ENCODE measurements at places on chromosomes 12 and 14.
A peak's percentile ranks its signal among the peaks of the same experiment; 100 is the strongest.

GRCh38 chr12:69984241-69984640 is 159.2 kb downstream of the MYRFL start:
- no peak for DNase-seq

DNA sequence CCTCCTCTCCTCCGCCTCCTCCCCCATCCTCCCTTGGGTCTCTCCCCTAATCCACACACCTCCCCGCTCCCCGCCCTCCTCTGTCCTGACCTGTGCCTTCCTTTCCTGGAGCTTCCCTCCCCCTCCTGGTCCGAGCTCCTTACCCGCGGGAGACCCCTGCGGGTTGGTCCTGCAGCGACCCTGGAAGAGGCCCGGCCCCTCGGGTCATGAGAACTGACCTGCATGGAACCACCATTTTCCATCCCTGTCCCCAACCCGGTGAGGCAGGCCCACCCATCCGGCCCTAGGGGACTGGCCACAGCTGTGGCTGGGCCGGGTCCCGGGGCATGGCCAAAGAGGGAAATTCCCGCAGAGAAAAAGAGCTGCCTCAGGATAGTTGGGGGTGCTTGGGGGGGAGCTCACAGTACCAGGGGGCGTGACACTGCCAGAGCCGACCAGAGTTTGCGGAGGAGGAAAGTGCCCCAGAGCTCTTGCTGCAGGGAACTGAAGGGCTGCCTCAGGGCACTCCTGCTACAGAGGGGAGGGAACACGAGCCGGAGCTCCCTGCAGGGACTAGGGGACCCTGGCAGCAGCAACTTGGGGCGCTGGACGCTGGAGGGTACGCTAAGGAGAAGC is 613 bp downstream of the ARHGEF40 start:
- DNase-seq = peak; percentile 23

DNA sequence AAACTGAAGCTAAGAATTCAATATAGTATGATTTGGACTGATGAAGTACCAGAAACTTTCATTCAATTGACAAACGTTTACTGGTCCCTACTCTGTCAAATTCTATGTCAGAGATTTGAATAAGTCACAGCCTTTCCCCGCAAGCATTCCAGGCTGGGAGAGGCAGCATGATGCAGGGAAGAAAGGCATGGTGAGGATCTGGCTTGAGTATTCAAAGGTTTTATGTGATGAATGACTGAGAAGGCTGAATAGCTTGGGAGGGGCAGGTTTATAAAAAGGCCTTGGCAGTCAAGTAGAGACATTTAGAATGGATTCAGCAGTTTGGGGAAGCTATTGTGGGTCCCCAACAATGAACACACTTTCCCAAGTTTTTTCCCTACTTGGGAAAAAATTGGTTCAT is 431.8 kb downstream of the DPF3 start:
- DNase-seq = no peak

- DNase-seq = no peak
Measured at GRCh38 chr14:36087411-36087810, 89.1 kb downstream of the PTCSC3 start.

DNA sequence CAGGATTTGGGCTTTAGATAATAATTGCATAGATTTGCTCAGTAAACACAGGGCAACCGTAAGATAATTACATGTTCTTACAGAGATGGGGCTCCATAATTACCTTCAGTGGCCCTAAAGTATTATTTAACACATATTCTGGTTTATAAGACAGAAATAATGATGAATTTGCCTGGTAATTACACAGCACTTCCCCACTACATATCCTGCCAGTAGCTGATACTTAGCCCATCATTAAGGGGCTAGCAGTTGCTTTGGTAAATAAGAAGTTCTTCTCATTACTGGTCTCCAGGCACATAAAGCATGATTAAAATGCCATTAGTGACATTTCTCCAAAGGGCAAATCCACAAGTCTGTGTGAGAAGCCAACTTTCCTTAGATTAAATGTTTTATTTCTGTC is 158.7 kb downstream of the NUAK1 start:
- DNase-seq = no peak

GRCh38 chr12:121232163-121232562 is 22.2 kb downstream of the P2RX4 start:
- no peak for DNase-seq

DNA sequence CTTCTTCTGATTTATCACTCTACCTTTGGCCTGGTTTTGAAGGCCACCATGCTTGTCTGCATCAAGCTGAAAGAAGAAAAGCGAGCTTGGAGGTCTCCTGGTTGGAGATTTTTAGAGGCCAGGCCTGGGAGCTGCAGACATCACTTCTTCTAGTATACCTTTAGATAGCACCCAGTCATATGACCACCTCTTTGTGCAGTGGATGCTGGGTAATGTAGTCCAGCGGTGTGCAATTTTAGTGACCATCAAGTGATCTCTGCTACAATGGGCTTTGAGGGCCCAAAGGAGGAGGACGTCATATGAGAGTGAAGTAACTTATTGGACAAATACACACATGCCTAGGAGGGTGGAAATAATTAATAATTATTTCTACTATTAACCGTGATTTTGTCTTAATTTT is 15.2 kb upstream of the WNT5B start:
- DNase-seq = no peak

- peak; percentile 15 for DNase-seq
Measured at GRCh38 chr14:65791191-65791981, 378.9 kb downstream of the FUT8 start.

GRCh38 chr12:88241862-88242570 is 99.9 kb downstream of the TMTC3 start:
- peak; percentile 65 for DNase-seq

DNA sequence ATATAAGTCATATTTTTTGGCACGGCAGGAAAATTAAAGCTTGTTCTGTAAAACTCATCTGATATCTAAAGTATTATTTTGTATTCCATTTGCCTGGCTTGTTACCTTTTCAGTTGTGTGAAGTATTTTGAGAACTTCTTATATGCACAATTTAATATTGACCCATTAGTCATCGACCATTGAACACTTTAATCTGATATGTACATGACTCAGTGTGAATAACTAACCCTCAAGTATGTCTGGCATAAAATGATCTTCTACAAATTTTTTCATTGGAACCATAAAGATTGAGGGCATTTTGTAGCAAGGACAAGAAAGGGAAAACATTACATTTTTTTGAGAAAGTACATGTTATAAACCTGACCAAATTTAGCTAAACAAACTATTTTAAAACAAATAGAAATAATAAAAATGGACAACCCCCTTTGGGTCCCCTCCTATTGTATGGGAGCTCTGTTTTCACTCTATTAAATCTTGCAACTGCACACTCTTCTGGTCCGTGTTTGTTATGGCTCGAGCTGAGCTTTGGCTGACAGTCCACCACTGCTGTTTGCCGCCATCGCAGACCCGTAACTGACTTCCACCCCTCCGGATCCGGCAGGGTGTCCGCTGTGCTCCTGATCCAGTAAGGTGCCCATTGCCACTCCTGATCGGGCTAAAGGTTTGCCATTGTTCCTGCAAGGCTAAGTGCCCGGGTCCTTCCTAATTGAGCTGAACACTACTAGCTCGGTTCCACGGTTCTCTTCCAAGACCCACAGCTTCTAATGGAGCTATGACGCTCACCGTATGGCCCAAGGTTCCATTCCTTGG is 118.8 kb downstream of the SLC6A15 start:
- DNase-seq = no peak

DNA sequence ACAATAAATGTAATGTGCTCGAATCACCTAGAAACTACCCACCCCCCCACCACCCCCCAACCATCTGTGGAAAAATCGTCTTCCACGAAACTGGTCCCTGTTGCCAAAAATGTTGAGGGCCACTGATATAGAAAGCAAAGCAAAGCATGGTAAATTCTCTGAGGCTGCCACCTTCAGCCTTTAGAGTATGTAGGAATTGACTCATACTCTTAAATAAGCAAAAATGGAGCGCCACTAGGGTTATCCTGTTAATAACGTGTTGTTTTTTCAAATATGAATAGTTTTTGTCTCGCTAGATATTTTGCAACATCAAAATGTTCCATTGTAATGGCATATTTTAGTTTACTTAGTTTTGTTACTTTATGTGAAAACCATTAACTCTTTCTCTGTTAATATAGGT is 18.2 kb downstream of the DYNC1H1 start:
- DNase-seq = no peak

DNA sequence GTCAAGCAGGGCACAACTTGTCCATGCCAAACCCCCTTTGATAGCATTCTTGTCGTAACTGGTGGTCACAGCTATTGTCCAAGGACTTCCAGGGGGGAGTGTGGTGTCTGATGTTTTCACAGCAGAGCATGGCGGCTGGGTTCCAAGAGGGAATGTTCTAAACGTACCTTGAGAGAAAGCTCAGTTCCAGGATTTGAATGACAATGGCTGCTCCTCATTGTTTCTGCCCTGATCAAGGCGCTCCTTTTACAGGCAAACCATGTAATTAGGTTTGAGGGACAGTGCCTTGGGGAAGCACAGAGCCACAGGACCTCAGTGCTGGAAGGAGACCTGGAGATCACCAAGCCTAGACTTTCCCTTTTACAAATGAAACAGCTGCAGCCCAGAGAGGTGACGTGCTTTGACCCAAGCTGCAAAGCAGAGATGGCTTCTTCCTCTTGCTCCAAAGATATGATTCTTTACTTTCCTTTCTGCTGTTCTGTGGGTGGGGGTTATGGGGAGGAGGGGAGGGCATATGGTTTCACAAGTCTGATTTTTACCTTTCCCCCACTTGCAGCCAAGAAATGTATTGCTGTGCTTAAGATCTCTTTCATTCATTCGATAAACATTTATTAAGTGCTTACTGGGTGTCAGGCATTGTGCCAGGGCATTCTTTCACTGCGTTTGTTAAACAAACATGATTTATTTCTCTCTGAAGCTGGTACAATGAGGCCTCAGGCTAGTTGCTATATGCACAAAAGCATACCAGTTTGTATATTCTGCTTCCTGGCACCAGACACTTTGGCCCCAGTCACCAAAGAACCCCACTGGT is 172.8 kb downstream of the KTN1 start:
- no peak for DNase-seq

DNA sequence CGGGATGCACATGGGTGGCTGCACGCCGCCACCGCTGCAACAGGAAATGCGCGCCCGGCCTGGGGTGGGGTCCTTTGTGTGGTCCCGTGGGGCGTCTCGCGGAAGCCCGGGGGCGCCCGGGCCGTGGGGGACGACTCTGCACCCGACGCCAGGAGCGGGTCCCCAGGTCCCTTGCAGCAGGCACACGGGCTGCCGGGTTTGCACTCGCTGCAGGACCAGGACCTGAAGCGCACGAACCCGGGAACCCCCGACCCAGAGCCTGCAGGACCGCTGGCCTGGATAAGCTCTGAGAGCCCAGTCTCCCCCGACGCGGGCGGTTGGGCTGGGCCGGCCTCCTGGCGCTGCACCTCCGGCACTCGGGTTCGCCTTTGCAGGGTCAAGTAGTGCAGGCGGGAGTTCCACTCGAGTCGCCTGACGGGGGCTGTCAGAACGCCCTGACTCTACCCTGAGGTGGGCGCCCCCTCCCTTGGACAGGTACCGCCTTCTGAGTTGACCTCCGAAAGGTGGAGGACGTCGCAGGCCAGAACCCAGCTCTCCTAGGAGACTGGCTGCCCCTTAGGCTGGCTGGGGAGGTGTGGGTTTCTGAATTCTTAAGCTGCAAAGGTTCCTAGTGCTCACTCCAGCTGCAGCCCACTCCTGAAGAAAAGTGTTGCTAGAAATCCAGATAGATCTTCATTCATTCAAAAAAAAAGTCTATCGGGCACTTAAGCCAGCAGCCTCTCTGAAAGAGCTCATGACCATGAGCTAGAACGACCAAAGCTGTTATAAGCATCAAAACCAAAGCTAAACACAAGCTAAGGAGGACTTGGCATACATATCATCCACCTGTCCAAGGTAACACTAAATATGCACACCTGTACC is 68.0 kb downstream of the RNF34 start:
- DNase-seq = no peak

DNA sequence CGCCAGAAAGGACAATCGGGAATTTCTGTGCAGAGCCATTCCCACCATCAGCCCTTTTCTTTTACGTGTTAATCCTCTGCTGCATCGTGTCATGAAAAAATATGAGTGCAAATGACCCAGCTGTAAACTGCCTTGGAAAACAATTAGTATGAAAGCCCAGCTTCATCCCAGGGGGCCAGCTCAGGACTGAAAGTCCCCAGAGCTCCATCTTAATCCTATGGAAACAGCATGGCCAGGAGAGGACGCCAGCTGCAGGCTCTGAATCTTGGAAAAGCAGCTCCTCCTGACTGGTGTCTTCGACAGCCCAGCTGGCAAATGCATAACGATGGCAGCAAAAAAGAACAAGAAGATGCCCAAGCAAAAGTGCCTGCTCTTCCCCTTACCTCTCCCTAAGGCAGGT is 191.5 kb downstream of the NTF3 start:
- no peak for DNase-seq

DNA sequence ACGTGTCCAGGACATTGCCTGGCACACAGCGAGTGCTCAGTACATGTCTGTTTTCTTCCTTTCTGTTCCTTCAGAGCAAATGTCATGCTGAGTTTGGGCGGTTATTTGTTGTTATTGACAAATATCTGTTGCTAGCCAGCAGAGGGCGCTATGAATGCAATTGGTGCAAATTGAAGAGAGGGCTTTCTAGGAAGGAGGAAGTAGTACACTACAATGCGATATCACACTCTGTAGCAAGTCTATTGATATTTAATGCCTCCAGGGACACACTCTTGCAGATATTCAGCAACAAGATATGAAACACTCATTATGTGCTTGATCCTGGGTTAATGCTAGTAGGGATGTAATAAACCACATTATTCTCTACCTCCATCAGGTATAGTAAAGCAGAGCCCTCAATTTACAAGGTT is 267.3 kb upstream of the SRRM4 start:
- peak; percentile 43 for DNase-seq

GRCh38 chr12:29283969-29284700 is 96.8 kb downstream of the ERGIC2 start:
- DNase-seq = no peak

- peak; percentile 54 for DNase-seq
Measured at GRCh38 chr14:50542941-50543418, 10.6 kb upstream of the MAP4K5 start.

GRCh38 chr12:25816637-25817036 is 141.8 kb upstream of the RASSF8 start:
- DNase-seq = no peak

GRCh38 chr14:28761438-28762291 is 4.9 kb upstream of the FOXG1 start:
- DNase-seq = no peak
